ENCODE measurements at places on chromosomes 7 and 10. TPM values are rescaled to one million over a fixed set of nuclear protein-coding genes. Genes with fewer than 3 reads are reported as not detected.

- H3K4me3 ChIP-seq = peak overlapping the region; percentile 76
- no peaks in the 10 kb centered on the region for H3K27me3 ChIP-seq
- no peak overlapping the region for H3K27ac ChIP-seq
- H3K36me3 ChIP-seq = no peaks in the 10 kb centered on the region
- peaks cover 18% of the 10 kb centered on the region for H3K4me1 ChIP-seq
Measured at GRCh38 chr7:121437470-121437869, 41.4 kb upstream of the FAM3C start.

DNA sequence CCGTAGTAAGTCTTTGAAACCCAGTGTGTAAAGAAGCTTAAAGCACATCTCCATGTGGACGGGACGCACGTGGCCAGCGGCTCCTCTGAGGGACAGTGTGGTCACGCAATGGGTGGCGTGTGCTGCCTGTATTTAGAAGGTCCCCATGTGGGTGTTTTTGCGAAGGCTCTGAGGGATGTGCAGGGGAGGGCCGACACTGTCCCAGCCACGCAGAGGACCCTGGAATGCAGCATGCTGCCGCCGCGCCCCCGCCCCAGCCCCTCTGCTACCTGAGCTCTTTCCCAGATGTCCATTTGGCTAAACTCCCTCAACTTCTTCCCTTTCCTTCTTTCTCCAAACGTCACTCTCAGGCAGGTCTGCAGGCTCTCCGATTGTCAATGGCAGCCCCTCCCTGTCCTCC is 8.8 kb downstream of the PFKP start:
- peaks cover 50% of the 10 kb centered on the region for H3K4me1 ChIP-seq
- ATAC-seq = no peak
- H3K36me3 ChIP-seq = peaks cover 100% of the 10 kb centered on the region
- H3K4me3 ChIP-seq = no peak overlapping the region

DNA sequence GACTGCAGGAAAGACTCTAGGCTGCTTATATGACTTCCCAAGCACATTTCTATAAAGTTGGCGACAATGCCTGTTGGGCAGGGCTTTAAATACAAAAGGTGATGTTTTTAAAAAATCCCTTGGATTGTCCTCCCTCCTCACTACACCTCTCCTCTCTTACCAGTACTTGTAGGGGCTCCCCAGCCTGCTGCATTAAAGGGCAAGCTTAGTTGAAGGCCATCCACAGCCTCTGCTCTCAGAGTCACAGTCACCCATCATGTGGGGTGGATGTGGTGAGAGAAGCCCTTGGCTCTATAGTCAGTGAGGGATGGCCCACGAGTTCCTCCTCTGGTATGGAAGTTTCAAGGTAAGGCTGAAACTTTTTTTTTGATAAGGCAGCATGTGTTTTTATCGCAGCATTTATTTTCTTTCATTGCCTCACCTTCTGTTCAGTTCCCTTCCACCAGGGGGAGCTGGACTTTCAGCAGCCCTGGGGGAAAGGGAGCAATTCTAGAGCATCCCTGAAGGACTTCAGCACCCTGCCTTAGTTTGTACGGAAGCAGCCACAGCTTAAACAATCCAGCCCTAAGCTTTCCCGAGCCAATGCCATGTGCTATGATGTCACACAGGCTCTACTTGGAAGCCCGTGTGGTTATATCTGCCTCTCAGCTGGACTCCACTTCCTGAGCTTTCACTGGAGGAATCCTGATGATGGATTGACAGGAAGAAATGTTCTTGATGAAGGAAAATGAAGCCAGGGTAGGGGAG is 131.9 kb downstream of the CALCR start:
- peak; percentile 42 for ATAC-seq
- H3K27ac ChIP-seq = no peak overlapping the region
- no peaks in the 10 kb centered on the region for H3K36me3 ChIP-seq
- H3K27me3 ChIP-seq = peaks cover 10% of the 10 kb centered on the region

Gene PBLD
- 0.69 TPM for total RNA-seq

Gene CPEB3
- total RNA-seq = 2.9 TPM
